Activated T-cell treated with anti-CD3 and anti-CD28 coated beads for 1 hour (primary cell): ENCODE measurements at places on chromosomes 16 and 17.

- DNase-seq = no peak
Measured at GRCh38 chr17:77893144-77894044, 65.1 kb upstream of the TNRC6C start.

DNA sequence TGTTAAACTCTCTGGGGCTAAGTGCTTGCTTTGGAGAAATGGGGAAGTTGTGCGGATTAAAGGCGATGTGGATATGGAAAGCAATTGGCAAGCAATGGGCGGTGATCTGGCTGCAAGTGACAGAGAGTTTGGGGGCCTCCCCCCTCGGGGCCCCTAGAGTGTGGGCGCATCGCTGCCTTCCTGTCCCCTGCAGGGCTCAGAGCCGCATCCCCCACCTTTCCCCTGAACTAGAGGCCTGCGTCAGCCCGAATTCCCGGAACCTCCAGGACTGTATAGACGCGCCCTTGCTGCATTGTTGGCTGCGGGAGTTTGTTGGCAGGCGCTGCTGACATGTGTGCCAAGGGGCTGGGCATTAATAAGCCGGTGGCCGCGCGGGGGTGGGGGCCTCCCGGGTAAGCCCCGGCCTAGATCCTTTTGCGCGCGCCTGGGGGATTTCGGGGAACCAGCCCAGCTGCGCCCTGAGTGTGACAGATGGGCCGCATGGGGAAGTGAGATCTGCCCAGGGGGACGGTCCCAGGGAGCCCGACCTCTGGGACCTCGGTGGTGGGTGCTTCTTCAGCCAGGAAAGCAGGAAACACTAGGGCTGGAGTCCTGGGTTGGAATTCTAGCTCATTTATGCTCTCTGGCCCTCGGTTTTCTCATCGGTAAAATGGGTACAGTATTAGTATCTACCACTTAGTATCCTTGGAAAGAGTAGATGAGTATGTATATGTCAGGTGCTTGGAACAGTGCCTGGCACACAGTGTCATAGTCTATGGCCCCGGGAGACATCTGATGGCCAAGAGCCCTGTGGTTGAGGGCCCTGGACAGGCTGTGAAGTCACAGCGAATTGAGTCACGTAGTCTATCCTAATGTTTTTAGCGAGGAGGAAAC, 1.0 kb downstream of the EEF2K start:
- no peak for DNase-seq

DNA sequence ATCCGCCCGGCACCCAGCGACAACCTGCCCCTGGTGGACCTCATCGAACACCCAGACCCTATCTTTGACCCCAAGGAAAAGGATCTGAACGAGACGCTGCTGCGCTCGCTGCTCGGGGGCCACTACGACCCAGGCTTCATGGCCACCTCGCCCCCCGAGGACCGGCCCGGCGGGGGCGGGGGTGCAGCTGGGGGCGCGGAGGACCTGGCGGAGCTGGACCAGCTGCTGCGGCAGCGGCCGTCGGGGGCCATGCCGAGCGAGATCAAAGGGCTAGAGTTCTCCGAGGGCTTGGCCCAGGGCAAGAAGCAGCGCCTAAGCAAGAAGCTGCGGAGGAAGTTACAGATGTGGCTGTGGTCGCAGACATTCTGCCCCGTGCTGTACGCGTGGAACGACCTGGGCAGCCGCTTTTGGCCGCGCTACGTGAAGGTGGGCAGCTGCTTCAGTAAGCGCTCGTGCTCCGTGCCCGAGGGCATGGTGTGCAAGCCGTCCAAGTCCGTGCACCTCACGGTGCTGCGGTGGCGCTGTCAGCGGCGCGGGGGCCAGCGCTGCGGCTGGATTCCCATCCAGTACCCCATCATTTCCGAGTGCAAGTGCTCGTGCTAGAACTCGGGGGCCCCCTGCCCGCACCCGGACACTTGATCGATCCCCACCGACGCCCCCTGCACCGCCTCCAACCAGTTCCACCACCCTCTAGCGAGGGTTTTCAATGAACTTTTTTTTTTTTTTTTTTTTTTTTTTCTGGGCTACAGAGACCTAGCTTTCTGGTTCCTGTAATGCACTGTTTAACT, 1.0 kb downstream of the NOG start:
- DNase-seq = no peak

DNA sequence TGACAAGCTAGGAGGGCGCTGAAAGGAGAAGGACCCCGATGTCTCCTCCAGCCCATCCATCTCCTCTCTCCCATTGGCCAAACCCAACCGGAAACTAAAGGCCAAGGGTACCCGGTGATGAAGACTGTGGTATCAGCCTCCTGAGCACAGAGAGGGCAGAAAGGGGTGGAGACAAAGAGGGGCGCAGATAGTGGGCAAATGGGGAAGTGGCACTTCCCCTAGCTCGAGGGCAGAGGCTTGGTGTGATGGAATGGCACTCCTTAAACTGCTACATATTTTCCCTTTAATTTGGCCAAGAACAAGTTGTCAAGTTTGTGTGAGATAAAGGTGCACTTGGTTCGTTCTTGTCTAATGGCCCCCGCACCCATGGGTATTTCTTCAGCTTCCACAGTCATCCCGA, 27.8 kb downstream of the IL4R start:
- no peak for DNase-seq

DNA sequence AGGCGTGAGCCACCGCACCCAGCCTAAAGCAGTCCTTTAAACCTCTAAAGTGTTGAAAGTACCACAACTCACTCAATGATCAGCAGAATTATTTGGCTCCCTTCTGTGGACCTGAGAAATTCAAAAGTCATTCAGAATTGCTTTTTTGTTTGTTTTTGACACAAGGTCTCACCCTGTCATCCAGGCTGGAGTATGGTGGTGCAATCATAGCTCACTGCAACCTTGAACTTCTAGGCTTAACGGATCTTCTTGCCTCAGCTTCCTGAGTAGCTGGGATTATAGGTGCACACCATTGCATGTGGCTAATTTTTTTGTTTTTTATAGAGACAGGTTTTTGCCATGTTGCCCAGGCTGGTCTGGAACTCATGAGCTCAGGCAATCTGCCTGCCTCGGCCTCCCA, 44.3 kb downstream of the TRAF4 start:
- DNase-seq = no peak

GRCh38 chr16:88818575-88818874, 6.8 kb upstream of the APRT start:
- DNase-seq = no peak

GRCh38 chr17:4407216-4407615, 26.5 kb upstream of the SPNS3 start:
- no peak for DNase-seq

GRCh38 chr16:49419006-49419405, 45.4 kb downstream of the C16orf78 start:
- no peak for DNase-seq

- DNase-seq = no peak
Measured at GRCh38 chr17:75270966-75271232, at the start of gene MIF4GD. TSS of gene MIF4GD (minus strand) at chr17:75271231. CDS start at chr17:75270195, 1,036 bp downstream.

GRCh38 chr17:27631411-27631760, 398 bp downstream of the LGALS9 start:
- DNase-seq = peak; percentile 12

- DNase-seq = no peak
Measured at GRCh38 chr16:85577899-85578598, 35.1 kb upstream of the GSE1 start.

- DNase-seq = no peak
Measured at GRCh38 chr17:78351449-78352006, 8.3 kb downstream of the SOCS3 start.

DNA sequence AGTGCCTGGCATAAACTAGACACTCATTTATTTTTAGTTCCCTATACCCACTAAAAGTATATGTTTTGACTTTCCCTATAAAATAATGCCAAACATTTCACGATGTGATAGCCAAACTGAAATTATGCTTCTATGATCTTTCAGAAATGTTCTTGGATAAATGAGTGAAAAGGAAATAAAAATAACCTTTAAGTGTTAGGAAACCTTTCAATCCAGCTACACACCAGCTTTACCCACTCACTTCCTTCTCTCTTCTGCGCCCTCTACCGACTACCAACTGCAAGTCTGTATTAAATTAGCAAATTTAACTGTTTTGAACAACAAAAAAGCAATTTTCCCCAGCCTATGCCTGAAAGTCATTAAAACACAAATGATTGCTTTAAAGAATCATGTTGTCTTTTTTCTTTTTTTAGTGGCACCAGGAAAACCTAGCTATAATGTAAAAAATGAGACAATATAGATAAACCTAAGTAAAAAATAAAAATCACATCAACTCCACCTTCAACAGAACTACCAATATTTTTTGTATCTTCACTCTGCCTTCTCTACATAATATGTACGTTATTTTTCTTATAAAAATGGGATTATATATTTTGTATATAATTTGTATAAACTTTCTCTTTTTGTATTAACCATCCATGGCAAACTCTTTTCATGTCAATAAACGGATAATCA, 13.2 kb upstream of the TMEM100 start:
- peak; percentile 15 for DNase-seq

DNA sequence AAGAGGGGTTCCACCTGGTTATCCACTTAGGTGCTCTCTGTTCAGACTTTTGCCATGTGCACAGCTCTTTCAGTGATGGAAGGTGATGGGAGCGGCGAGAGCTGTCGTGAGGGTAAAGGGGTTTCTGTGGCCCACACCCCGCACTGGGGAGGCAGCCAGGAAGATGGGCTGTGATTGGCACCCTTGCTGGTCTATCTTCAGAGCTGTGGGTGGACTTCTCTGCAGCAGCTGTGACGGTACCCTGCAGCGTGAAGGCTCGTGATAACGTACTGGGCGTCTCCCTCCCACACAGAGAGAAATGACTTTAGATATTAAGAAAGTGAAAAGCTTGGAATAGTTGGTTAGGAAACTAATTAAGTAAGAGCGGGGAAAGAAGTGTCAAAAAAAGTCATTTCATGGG, 45.8 kb downstream of the MPRIP start:
- no peak for DNase-seq
